ENCODE measurements at places on chromosomes 5 and 9. TPM values are rescaled to one million over a fixed set of nuclear protein-coding genes. Genes with fewer than 3 reads are reported as not detected.

Gene ZFP37
- total RNA-seq: 3.2 TPM

Gene GKAP1
- 3.3 TPM for total RNA-seq

Gene IGFBPL1
- total RNA-seq: not detected

Gene SARDH
- total RNA-seq: 2.8 TPM

Gene COL15A1
- 0.82 TPM for total RNA-seq

Gene ZBED3
- 0.04 TPM for total RNA-seq

Gene ANGPTL2
- not detected for total RNA-seq

Gene CENPH
- 36.0 TPM for total RNA-seq

Gene BAAT
- not detected for total RNA-seq

Gene C5orf46
- not detected for total RNA-seq

Gene FGFR4
- 2.4 TPM for total RNA-seq

Gene DDX4
- total RNA-seq: 0.26 TPM

Gene PAPPA
- 0.35 TPM for total RNA-seq

Gene TAS2R1
- not detected for total RNA-seq

Gene SAPCD2
- total RNA-seq: 5.6 TPM

Gene LRSAM1
- 22.0 TPM for total RNA-seq

Gene LCN9
- not detected for total RNA-seq

Gene LEAP2
- 2.9 TPM for total RNA-seq

Gene ZNF366
- total RNA-seq: not detected

Gene PCDHGA7
- total RNA-seq: not detected

Gene DMRTA1
- not detected for total RNA-seq

Gene NUTM2G
- total RNA-seq: not detected

Gene PHYHD1
- total RNA-seq: 0.77 TPM
